ENCODE measurements at places on chromosomes 13 and 19. TPM values are rescaled to one million over a fixed set of nuclear protein-coding genes. Genes with fewer than 3 reads are reported as not detected.

- peak; percentile 55 for DNase-seq
Observed at GRCh38 chr13:97574926-97575325, 141.0 kb downstream of the RAP2A start.

GRCh38 chr19:46115396-46116106, 8.9 kb downstream of the IGFL3 start:
- peak; percentile 82 for DNase-seq

DNA sequence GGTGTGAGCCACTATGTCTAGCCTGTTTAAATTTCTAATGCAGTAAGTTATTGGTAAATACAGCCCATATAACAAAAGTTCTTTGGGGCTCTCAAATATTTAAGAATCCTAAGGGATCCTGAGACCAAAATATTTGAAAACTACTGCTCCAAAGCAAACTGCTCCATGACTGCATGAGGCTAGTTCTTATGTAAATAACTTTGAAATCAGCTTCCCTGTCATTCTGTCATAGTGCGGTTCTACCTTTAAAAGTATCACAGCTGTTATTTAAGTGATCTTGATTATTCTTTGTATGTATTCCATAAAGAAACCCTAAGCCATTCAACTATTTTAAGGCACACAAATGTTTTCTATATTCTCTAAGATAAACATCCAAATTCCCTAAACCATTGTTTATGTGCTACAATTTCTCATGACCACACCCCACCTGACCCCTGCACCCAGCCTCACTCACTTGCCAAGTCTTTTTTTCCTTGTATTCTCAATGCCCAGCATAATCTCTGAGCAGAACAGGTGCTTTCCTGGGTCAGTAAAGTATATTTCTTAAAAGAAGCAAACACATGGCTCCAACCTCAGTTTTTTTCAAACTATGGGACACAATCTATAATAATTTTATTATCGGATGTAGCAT, 146.6 kb downstream of the RNF17 start:
- DNase-seq = no peak

DNA sequence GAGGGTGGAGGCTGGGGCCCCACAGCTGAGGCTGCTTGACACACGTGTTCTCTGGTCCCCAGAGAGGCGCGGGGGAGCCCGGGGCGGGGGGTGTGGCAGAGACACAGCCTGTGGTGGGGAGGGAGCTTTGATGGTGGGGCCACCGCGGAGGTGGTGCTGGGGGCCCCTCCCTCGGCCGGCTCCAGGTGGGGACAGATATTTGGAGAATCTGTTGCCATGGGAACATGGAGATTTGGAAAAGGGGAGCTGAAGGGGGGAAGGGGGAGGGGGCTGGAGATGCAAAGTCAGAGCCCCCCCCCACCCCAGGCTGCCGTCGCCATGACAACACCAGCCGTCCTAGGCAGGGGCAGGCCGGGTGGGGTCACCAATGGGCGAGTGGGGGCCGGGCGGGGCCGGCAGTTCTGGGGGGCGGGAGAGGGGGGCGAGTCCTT, 1.2 kb downstream of the PRKCG start:
- DNase-seq = no peak

DNA sequence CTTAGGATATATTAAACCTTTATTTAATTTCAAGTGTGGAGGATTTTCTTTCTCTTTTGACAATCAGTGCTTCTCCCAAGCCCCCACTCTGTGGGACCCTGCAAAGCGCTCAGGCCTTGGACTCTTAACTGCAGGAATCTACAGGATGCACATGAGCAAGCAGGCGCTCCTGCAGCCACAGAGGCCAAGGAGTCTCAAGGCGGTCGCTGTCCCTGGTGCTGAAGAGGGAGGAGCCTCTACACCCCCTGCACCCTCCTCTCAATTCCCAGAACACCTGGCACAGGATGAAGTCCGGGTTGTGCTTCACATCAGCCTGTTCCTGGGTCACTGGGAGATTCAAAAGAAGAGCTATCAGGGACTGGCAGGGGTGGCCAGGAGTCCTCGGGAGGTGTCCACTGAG, 13.5 kb downstream of the OR10H4 start:
- no peak for DNase-seq

GRCh38 chr13:51767100-51767499, 36.9 kb downstream of the DHRS12 start:
- no peak for DNase-seq

- DNase-seq = no peak
Observed at GRCh38 chr13:87923753-87924152, 252.6 kb downstream of the SLITRK5 start.

- peak; percentile 71 for DNase-seq
Observed at GRCh38 chr13:107867701-107868661, 347.4 kb downstream of the LIG4 start.

The PSMD8 gene
- 410 TPM for total RNA-seq

The RNF225 gene
- 0.24 TPM for total RNA-seq

DNA sequence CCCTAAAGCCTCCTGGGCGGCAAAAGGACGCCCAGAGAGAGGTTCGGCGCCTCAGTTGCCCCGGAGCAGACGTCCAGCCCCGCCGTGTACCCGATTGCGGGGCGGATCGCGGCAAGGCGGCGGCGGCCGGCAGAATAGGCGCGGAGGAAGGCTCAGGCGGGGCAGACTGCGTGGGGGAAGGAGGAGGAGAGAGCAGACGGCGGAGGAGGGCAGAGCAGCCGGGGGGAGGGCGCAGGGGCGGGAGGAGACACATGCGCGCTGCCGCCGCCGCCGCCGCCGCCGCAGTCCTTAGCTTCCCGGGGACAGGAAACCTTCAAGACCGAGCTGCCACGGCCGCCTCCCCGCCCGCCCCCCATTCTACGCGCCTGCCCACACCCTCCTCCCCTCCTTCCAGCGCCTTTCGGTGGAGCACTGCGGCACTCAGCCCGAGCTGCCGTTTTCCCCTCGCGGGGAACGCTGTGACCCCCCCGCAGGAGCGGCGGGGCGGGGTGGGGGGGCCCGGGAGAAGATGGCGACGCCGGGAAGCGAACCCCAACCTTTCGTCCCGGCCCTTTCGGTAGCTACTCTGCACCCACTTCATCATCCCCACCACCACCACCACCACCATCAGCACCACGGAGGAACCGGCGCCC, at the start of gene LRCH1:
Gene LRCH1, plus strand, starts transcription at position 282 of the 632 bp plus-strand sequence. Its CDS starts 227 bp downstream, at position 509.
- peak; percentile 81 for DNase-seq

DNA sequence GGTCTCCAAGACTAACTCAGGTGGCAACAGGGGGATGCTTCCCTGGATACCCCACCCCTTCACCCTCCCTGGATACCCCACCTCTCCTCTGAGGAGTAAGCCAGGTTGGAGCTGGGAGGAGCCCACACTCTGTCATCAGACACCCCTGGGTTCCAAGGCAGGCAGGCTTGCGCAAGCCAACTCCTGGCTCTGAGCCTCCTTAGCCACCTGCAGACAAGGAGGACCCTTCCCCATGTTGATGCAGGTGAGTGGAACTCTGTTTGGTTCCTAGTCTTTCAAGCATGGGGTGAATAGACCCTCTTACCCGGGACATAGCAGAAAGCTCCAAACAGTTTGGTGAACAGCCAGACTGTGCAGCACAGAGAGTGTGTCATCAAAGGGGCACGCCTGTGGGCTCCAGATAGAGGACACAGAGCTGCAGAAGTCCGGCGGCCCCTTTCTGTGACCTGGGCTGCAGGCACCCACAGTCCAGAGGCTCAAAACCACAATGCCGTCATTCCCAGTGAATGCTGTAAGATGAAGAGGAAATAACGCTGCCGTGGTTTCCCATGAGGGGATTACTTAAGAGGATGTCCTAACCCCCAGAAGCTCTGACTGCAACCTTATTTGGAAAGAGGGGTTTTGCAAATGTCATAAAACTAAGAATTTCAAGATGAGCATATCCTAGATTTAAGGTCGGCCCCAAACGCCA, 12.1 kb upstream of the HAS1 start:
- peak; percentile 79 for DNase-seq

Measured in HT1080 (cell line).